ENCODE measurements at places on chromosomes 4 and X.

DNA sequence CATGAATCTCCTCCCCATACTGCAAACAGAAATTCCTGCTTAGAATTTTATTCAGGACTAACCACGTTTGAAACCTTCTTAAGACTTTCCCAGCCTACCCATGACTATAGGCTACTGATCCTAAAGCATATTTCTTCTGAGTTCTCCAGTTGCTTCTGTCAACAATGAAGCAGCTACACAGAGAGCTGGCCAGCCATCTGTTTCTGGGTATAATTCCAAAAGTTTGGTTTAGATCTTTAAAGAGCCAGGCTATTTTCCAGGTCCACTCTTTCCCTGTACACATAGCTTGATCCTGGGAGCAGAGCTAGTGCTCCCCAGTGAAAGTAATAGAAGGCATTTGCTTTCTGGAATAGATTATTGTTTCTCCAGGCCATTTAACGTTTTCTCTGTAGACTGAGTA is 4.0 kb upstream of the ITM2A start:
- no peak for DNase-seq

GRCh38 chr4:176052744-176053143 is 12.9 kb upstream of the WDR17 start:
- no peak for DNase-seq

DNA sequence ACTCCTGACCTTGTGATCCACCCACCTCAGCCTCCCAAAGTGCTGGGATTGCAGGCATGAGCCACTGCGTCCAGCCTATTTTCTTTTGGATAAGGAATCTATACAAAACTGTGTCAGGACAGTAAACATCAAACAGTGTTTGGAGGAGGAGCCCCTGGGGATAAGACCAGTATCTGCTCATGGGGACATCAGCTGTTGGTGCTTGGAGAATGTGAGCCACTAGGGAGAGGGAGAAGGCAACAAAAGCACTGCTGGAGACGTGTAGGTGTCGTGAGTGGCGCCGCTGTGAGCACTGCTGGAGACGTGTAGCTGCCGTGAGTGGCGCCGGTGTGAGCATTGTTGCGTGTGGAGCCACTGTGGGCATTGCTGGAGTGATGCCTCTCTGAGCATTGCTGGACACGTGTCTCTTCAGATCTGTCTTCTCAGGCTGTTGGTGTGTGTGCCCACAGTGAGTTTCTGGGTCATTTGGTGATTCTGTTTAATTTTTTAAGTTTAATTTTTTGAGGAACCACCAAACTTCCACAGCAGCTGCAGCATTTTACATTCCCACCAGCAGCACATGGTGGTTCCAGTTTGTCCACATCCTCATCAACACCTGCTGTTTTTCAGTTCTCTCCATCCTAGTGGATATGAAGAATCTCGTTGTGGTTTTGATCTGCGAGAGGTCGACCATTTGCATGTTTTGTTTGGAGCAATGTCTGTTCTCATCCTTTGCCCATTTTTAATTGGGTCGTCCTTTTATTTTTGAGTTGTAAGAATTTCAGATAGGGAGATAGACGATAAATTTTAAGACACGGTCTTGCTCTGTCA is 19.0 kb downstream of the DGKQ start:
- no peak for DNase-seq

DNA sequence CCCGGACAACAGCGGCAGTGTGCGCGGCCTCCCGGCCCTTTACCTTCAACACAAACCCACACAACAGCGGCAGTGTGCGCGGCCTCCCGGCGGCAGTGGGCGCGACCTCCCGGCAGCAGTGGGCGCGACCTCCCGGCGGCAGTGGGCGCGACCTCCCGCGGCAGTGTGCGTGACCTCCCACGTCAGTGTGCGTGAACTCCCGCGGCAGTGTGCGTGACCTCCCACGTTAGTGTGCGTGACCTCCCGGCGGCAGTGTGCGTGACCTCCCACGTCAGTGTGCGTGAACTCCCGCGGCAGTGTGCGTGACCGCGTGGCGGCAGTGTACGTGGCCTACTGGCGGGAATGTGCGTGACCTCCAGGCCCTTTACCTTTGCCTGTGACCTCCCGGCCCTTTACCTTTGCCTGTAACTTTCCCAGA is 576.6 kb upstream of the FRG1 start:
- DNase-seq, result no peak

DNA sequence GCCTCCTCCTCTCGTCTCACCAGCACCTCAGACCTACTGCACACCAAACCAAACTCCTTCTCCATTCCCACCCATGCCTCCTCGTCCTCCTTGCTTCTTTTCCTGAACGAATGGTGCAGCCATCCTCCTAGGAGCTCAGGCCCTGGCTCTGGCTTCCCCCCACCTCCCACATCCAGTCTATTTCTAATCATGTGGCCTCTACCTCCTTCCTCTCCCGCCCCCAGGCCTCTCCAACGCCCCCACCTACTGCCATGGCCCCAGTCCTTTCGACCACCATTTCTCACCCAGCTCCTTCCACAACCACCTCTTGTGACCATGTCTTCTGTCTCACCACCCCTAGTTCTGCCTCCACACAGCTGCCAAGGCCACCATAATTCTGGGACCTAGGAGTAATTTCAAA is 127.1 kb downstream of the PJA1 start:
- DNase-seq, result no peak

Data from HT1080 (cell line).